NCI-H226 (cell line): ENCODE measurements at places on chromosomes 7 and 10.

DNA sequence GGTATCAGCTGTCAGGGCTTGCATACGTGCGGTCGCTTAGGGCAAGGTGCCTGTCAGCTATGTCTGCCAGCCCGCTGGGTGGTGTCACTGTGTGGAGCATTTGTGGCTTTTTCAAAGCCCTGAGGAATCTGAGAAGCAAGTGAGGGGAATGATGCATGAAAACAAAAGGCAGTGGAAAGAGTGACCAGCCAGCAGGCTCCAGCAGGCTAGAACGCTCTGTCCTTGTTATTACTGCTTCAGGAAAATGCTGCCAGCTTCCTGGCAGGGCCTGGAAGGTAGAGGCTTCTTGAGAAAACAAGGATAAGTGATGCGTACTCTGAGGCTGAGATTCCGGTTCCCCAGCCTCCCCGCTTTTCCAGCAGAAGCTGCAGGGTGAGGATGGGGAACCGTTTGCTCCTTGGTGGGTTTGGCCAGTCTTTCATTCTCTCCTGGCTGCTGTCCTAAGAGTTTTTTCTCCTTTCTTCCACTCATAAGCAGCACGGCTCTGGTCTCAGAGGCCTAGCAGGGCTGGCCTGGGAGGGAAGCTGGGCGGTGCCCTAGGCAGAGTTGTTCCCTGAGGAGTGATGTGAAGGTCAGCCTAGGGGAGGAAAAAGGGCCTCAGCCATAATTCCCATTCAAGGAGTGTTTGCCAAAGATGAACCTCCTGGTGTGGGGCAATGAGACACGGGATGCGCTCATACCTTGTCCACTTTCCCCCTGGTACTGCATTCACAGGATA, 42.8 kb upstream of the MKLN1 start:
- no peak for DNase-seq

GRCh38 chr10:74585231-74586087, 240.9 kb upstream of the KAT6B start:
- no peak for DNase-seq

DNA sequence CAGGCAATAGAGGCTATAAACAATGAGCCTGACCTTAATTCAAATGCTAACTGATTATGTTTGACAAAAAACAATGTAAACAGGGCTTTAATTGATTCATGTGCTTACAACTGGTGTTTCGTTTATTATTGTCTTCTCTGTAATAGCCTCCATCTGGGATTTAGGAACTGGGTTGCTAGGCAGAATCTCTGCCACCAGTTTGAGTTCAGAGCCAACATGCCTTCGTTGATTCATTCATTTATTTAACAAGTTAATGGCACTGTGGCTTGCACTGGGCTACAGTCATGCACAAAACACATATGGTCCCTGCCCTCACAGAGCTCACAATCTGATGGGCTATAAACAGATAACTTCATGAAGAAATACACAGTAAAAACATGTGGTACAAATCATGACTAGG, 19.6 kb upstream of the CDHR3 start:
- no peak for DNase-seq

DNA sequence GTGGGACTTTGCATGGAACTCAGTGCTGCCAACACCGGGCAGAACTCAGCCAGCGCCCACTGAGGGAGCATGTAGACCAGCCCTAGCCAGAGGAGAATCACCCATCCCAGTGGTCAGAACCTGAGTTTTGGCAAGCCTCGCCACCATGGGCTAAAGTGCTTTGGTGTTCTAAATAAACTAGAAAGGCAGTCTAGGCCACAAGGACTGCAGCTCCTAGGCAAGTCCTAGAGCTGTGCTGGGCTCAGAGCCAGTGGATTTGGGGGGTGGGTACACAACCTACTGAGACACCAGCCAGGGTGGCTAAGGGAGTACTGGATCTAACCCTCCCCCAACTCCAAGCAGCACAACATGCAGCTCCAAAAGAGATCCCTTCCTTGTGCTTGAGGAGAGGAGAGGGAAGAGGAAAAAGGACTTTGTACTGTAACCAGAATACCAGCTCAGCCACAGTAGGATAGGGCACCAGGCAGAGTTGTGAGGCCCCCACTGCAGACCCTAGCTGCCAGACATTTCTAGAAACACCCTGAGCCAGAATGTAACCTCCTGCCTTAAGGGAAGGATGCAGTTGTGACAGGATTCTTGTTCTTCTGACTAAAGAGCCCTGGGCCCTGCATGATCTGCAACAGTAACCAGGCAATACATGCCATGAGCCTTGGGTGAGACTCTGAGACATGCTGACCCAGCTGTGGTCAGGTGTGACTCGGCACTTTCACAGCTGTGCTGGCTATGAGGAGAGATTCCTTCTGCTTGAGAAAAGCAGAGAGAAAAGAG, 24.4 kb downstream of the GSDME start:
- DNase-seq, result peak; percentile 70

GRCh38 chr7:2624293-2624886, 7.4 kb upstream of the TTYH3 start:
- no peak for DNase-seq

- DNase-seq, result peak; percentile 73
Measured at GRCh38 chr10:50497758-50498157, 126.0 kb downstream of the SGMS1 start.

DNA sequence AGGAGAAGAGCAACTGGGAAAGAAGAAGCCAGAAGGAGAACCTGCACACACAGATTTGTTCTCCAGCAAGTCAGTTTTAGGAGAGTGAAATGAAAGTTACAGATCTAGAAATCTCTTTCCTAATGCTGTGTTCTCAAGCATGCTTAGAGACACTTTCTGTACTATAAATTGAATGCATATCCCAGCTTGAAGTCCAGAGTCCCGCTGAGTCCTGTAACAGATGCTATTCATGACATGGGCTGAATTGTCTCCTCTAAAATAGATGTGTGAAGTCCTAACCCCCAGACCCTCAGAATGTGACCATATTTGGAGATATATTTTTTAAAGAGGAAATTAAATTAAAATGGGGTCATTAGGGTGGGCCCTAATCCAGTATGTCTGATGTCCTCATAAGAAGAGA, 46.9 kb upstream of the GJD4 start:
- DNase-seq, result no peak

DNA sequence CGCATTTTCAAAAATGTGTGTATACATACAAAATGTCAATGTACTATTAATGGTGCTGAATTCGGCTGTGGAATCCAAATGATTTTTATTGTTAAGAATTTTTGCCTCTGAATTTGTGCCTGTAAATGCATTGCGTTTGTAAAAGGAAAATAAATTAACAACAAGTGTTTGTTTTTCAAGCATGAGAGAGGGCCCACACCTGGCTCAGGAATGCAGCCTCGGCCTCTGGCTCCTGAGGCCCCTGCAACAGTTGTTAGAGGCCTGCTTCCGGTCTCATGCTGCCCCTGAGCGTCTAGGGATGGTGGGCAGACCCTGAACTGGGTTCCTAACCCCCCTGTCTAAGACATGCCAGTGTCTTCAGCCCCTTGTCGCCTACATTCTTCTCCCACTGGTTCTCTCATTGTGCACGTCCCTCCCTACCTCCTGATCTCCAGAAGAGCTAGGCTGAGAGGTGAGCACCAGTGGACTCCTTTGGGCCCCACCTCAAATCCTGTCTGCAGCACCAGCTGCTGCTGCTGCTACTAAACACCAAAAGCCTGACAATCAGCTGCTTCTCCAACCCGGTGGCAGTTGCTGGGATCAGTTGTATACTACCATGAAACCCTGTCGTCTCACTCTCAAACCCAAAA, 1.9 kb upstream of the BTBD16 start:
- DNase-seq, result no peak

GRCh38 chr7:90413185-90413528, 9.9 kb downstream of the CLDN12 start:
- no peak for DNase-seq

DNA sequence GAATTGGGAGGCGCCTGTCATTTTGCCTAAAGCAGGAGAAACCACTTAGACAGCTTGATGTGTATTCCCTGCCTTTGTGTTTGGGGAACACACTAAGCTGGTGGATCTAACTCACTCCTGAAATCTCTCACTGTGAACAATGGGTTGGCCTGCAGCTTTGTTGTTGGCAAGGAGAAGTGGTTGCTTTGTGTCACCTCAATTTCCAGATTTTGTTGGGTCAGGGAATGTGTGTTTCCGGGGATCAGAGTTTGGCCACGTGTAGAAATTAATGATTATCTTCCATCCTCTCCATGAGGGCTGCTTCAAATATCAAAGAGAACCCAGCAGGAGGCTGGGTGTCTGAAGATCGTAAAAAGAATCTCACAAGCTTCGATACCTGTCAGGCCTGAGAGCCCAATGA, 27.8 kb downstream of the A1CF start:
- no peak for DNase-seq

DNA sequence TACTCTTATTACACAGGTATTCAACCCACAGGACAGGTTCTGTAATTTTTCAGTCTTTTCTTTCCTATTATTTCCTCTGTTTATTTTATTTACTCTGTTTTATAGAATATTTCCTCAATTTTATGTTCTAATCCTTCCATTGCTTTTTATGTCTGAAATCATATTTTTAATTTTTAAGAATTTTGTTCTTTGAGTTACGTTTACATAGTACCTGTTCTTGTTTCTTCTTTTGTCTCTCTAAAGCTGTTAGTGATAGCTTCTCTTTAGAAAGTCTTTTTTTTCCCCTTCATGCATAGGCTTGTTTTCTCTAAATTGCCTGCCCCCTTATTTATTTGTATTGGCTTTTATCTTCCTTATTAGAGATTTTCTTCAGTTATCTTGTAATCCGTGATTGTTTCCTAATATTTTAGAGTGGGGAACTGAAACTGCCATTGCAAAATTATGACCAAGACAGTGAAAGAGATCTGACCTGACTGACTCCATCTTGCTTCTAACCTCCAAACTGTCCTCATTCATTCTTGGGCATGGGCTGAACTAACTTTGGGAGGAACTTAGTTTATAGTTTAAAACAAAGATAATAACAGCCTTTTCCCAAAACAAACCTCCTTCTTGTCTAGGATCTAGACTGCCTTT, 187.6 kb downstream of the PFKFB3 start:
- no peak for DNase-seq

DNA sequence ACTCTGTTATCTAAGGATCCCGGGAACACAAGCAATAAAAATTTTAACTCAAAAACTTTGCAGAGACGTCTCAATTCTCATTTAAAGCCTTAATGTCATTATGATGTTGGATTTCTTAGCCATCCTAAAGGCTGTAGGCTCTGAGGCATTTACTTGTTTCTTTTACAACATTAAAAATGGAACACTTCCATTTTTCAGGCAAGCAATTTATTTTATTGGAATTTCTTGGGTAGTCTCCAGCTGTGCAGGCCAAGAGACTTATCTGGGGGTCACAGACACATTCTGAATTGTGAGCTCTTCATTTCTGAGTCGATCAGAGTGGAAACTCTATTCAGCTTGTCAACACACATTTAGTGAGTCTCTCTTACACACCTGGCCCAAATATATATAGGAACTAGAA, 48.0 kb upstream of the KIF5B start:
- DNase-seq, result no peak

GRCh38 chr7:35584990-35585389, 109.9 kb downstream of the HERPUD2 start:
- no peak for DNase-seq

DNA sequence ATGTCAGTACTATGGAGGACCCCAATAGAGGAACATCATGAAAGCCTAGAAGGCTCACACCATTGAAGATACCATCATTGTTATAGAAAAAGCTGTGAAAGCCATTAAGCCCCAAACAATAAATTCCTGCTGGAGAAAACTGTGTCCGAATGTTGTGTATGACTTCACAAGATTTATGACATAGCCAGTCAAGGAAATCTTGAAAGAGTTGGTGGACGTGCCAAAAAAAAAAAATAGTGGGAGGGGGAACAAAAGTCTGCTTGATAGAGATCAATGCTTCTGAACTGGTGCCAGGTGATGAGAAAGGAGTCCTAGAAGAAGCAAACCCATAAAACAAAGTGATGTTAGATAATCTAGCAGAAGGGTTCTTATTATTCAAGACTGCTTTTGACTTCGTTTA, 41.2 kb downstream of the RALA start:
- DNase-seq, result no peak

GRCh38 chr10:25036381-25036780, 20.0 kb downstream of the THNSL1 start:
- no peak for DNase-seq

DNA sequence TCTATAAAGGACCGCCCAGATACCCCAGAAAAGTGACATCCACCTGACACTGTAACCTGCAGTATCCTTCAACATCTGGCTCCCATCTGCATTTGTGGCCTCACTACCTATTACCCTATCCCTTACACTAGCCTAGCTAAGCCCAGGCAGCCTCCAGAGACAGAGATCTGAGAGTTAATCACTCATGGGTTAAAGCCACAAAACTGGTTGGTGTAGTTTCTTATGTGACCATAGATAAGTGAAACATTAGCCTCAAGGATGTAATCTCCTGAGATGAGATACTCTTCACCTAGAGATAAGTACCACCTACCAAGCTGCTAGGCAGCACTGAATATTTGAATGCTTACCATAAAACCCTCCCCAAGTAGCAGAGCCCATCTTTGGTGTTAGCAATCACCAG, 35.4 kb downstream of the CTTNBP2 start:
- DNase-seq, result no peak

- peak; percentile 84 for DNase-seq
Measured at GRCh38 chr10:89653410-89653869, 8.4 kb upstream of the PANK1 start.

DNA sequence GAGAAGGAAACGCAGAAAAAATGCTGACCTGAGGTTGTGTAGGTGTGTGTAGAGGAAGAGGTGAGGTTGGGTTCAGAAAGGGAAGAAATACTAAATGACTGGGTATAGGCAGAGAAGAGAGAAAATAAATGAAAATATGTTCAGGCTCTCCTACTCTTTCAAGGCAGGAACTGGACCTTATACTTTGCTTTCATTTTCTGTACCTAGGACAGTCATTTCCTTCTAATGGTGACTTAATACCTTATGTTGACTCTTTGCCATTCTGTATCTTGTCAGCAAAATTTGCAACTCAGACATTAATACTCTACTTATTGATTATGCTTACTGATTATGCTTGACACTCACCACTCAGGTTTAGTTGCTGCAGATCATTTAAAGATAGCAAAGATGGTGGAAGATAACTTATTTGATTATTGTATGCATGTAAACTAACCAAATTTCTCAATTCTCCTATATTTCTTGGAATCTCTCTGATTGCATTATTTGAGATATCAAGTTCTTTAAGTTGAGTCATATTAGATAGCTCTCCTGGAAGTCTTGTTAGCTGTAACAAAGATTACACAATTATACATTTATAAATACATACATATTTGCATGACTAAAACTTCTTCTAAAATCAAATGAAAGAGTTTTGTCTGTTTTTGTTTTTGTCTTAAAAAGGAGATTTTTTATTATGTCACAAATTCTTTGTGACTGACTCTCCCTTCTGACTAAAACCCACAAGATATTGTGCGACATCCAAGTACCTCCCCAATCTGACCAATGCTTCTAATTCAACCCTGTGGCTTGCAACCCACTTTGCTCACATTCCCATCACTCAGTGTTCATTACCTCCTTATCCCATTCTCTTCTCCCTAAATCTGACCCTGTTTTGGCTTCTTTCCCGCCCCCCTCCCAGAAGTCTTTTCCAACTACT, 20.0 kb downstream of the LRRD1 start:
- peak; percentile 69 for DNase-seq

GRCh38 chr10:31242902-31243301, 76.1 kb upstream of the ZEB1 start:
- DNase-seq, result peak; percentile 61

- DNase-seq, result no peak
Measured at GRCh38 chr10:123245264-123245663, 91.1 kb downstream of the BUB3 start.
